Kasumi-1 (cell line): ENCODE measurements at places on chromosomes 12 and 14.

GRCh38 chr12:131457331-131458047, 253.4 kb upstream of the SFSWAP start:
- DNase-seq = no peak

GRCh38 chr14:34667007-34667406, 37.1 kb upstream of the SNX6 start:
- DNase-seq = no peak

DNA sequence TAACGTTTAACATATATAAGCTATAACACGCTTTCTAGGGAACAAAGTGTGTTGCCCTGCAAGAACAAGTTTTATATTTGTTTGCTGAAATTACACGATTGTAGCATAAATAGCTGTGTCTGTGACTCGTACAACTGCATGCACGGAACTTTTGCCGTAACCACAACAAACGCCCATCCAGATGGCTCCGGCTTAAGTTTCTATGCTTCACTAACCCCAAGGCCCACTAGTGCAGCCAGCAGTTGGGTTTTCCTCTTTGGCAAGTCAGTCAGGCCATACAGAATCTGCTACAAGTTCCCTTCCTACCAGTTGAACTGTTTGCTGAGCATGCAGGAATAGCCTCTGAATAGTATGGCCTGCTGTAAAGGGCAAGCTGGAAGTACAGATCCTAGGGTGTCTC, 12.1 kb downstream of the CSRP2 start:
- no peak for DNase-seq

DNA sequence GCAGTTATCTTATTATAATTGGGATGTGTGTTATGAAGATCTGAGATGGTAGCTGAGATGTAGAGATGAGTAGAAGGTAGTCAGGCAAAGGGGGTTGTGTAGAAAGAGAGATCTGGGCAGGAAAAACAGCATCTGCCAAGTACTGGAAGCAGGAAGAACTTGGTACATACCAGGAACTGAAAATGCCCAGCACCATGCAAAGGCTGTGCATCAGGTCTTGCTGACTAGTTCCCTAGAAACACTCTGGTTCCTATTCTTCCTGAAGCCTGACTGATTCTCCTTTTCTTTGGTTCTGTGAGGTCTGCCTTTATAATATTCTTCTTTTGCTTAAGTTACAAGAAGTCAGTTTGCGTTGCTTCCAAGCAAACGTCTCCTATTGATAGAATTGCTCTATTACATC, 6.7 kb upstream of the NFATC4 start:
- DNase-seq = no peak

DNA sequence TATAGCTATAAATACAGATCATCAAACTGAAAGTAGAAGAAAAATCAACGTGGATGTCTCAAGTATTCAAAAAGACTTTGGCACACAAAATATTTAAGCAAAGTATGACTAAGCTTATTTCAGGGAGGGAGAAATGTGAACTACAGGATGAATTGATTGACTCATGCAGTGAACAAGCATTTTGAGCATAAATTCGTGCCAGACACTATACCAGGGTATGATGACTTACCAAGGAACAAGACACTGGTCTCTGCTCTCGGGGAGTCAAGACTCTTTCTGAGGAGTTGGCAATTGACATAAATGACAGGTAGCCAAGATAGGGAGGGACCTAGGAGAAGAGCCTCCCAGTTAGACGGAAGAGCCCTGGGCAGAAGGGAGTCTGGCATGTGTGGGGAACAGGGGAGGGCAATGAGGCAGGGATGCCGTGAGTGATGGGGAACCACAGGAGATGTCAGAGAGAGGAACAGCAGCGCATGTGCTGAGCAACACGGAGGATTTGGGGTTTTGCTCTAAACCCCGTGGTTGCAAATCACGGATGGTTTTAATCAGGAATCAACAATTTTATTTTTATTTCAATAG, 115.2 kb downstream of the TMEM132D start:
- no peak for DNase-seq

DNA sequence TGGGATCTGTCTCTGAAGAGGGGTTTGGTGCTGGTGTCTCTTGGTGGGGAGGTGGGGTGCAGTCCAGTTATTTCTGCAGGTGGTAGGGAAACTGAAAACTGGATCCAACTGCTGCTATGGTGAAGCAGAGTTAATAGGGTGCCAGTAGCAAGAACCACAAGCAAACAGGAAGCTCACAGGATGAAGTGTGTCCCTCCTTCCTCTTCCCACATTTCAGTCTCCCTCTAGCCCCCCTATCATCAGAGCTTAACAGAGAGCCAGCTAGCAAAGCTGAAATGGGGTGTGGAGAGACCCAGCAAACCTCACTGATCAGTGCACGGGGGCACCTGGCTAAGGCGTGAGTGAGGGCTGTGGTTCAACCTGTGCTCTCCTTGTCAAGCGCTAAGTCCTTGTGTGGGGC, 69.1 kb upstream of the C12orf71 start:
- DNase-seq = peak; percentile 74

DNA sequence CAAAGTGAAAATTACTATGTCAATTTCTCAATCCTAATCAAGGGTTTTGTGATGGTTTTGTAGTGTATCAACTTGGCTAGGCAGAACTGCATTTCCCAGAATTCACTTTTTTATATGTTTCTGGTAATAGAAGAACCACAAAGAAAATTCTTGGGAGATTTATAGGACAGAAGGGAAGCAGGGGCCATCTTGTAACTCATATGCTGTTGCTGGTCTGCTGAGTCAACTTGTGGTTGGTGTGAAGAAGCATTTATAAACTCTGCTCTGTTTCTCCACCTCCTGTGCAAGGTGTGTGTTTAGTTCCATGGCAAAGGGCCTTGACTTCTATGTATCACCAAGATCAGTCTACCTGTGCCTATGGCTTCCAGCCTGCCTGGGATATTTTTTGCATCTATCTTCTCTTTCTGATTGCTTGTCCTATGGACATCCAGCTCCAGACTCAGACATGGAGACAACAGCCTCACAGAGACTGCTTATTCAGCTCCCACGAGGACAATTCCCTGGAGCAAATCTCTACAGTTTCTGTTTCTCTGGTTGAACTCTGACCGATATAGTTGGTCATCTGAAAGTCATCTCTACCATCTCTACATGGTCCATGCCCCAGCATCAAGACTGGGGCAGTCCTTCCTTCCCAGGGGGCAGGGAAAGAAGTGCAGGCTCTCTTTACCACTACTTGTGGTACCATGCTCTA, 364.3 kb upstream of the DDHD1 start:
- DNase-seq = no peak

- DNase-seq = no peak
Measured at GRCh38 chr12:1083151-1083888, 92.3 kb downstream of the ERC1 start.

DNA sequence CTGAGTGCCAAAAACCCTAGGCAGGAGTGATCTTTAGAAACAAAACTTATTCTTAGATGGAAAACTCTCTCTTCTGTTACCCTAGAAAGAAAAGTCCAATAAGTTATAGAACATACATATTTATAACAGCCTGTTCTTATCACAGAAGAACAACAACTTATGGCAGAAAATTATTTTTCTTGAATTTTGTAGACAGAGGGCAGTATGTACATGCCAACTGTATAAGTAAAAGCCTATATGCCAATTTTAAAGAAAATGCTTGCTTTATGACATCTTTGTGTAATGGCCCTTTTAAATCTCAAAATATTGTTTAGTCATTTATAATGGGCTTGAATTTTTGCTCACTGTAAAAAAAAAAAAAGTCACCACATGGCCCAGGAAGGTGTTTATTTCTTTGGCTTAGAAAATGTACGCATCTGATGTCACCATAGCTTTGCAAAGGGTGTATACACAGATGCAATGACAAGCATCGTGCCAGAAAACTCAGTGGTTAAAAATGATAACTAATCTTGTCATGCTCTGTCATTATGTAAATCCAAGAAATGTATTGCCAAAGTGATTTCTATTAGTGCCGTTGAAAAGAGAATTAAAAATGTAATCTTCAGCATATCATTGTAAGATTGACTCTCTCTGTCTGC, 38.3 kb upstream of the GRIP1 start:
- peak; percentile 11 for DNase-seq

GRCh38 chr14:68337279-68337678, 455.6 kb downstream of the ZFP36L1 start:
- DNase-seq = peak; percentile 15

- no peak for DNase-seq
Measured at GRCh38 chr12:30976206-30976605, 49.7 kb downstream of the TSPAN11 start.

DNA sequence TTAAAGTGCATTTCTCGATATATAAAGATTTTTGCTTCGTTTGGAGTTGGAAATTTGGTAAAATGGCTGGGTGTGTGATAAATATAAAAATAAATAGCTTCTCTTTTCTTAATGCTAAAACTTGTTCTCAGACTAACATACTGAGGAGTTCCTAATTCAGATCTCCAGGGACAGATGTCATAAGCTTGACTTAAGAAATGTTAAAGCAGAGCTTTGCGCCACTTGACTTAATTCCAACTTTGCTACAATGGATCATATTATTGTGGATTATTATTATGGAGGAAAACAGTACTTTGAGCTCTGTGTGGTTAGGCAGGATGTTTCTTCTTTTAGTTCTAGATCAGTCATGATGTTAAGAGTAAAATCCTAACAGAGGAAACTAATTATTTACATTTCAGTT, 33.8 kb downstream of the GNG2 start:
- DNase-seq = no peak

GRCh38 chr14:87944987-87945604, 47.9 kb downstream of the GALC start:
- peak; percentile 41 for DNase-seq

- DNase-seq = peak; percentile 14
Measured at GRCh38 chr14:45990252-45990651, 661.3 kb downstream of the RPL10L start.

- DNase-seq = peak; percentile 52
Measured at GRCh38 chr12:16076557-16076956, 165.4 kb downstream of the DERA start.

GRCh38 chr12:58668871-58669270, 251.4 kb downstream of the LRIG3 start:
- DNase-seq = no peak

GRCh38 chr14:55070981-55071411, 19.5 kb downstream of the MAPK1IP1L start:
- no peak for DNase-seq

GRCh38 chr14:72583316-72584272, 310.3 kb downstream of the DPF3 start:
- DNase-seq = no peak

- peak; percentile 10 for DNase-seq
Measured at GRCh38 chr12:101927999-101928398, 50.6 kb downstream of the DRAM1 start.
